ENCODE measurements at places on chromosomes 1 and 21.

DNA sequence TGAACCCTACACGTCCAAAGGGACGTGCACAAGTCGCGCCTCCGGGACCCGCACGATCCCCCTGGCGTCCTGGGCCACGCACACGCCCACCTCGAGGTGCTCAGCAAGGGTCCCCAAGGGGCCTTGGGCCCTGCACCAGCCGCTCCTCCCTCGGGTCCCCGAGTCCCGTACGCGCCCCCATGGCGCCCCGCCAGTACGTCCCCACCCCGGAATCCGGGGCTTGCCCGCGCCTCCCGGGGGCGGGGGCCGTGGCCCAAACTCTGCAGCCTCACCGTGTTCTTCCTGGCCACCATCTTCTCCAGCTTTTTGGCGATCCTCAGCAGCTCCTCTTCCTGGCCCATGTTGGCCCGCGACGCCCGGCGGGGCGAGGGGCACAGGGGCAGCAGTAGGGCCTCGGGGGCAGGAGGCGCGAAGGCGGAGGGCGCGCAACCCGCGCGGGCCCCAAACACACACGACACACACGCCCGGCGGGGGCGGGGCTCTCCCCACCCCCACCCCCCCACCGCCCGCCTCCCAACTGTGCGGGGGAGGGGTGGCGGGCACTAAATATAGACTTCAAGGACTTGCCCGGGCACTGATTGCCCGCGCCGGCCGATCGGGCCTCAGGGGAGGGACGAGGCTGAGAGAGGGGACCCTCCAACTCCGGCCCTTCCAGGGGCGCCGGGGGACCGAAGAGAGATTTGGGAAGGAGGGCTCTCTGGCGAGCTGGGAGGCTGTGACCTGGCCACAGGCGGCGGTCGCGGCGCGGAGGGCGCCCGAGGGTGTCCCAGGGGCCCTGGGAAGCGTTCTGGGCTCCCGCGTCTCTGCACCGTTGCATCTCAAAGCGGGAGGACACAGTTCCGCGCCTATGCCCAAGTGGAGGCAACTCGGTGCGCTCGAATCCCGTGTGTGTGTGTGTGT lies at the start of gene TCEA3:
TCEA3 (minus strand) TSS at position 456 of the 900 bp plus-strand sequence; CDS start at position 341, 115 bp downstream.
- peak; percentile 60 for DNase-seq

DNA sequence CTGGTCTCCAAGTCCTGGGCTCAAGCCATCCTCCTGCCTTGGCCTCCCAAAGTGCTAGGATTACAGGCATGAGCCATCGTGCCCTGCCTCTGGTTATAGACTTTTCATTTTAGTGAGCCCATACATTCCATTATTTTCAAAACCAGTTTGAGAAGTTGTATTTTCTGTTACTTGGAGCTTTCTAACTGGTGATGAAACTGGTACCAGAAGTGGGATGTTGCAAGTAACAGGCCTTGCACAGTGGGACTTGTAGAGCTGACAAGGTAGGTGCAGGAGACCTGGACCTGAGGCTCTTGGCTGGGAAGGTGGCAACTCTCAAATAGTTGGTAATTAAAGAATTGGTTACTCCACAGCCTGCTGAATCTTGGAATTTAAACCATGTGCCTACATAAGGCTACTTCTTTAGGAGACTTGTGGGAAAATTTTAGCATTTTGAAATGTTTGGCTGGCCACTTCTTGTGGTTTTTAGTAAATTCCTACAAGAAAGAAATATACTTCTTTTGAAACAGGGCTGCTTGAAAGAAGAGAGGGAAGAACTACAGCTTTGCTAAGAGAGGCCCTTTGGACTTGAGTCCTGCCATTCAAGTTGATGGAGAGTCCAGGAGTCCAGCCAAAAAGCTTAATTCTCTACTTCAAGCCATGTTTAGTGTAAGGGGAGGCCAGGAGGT lies 9.8 kb upstream of the ALPL start:
- DNase-seq, result no peak

DNA sequence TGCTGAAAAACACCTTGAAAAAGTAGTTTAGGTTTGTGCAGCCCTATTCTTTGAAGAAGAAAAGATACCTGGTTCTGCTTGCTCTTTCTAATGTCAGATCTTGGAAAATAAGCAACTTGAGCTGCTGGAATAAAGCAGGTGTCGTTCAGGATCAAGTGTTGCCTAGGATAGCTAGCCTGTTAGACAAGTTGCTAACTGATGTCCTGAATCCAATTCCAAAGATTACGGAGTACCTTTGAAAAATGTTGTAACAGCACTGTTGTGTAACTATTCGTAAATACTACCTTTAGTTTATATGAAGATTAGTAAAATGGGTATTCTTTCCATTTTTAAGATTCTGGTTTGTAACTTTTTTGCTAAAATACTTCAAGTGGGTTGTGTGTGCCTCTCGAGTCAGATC lies 151.5 kb downstream of the CLEC20A start:
- no peak for DNase-seq

GRCh38 chr1:30747033-30748008 lies 10.3 kb downstream of the LAPTM5 start:
- DNase-seq, result no peak

GRCh38 chr1:29801003-29801402 lies 564.7 kb downstream of the PTPRU start:
- no peak for DNase-seq

DNA sequence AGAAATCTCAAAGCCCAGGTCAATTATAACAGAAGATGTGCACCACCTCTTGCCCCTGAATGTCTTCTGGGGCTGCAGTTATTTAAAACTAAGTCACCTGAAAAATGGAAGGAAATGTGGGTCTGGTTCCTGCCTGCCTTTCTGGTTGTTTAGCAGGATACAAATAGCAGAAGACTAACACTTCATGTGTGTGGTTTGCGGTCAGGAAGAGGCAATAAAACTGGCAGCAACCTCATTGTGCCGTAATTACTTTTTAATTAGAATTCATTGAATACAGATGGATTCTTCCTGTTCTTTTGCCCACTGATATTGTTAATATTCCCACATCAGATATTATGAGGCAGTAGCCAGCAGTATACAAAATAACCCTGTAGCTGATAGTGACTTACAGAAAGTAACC lies 345.7 kb downstream of the ZNF326 start:
- no peak for DNase-seq

DNA sequence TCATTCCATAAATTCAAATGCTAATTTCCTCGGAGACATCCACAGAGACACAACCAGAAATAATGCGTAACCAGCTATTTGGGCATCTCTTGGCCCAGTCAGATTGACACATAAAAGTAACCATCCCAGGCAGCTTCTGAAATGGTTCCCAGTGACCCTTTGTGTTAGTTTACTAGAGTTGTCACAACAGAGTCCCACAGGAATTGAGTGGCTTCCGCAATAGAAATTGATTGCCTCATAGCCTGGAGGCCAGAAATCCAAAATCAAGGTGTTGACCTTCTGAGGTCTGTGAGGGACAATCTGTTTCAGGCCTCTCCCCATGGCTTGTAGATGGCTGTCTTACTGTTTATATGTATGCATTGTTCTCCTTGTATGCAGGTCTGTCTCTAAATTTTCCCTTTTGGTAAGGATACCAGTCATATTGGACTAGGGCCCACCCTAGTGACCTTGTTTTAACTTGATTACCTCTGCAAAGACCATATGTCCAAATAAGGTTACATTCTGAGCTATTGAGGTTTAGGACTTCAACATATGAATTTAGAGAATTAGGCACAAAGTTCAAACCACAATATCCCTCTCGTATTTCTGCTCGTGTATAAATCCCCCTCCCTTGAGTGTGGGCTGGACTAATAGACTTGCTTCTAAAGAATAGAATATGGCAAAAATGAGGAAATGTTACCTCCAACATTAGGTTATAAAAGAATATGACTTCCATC lies 78.2 kb upstream of the FGGY start:
- DNase-seq, result no peak

GRCh38 chr1:74419611-74420010 lies 92.8 kb downstream of the LRRC53 start:
- DNase-seq, result peak; percentile 11

DNA sequence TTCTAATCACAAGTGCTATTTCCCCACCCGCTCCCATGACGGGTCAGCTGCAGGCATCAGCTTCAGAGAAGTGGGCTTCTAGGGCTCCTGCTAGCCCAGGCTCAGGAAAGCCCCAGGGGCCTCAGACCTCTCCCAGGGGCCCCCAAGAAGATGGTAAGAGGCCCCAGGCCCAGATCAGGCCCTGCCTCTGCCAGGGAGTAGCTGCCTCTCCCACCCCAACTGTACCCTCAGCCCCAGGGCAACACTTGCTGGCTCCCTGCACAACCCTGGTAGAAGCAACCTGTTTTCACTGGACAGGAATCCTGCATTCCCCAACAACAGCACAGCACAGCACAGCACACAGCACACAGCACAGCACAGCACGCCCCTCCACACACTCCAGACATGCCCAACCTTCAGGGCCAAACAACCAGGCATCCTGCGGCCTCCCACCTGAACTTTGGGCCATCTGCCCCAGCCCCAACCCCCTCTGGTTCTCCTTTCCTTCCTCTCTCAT lies 6.5 kb downstream of the BLACAT1 start:
- DNase-seq, result no peak

GRCh38 chr21:38669186-38669585 lies 136.5 kb upstream of the ETS2 start:
- DNase-seq, result no peak

DNA sequence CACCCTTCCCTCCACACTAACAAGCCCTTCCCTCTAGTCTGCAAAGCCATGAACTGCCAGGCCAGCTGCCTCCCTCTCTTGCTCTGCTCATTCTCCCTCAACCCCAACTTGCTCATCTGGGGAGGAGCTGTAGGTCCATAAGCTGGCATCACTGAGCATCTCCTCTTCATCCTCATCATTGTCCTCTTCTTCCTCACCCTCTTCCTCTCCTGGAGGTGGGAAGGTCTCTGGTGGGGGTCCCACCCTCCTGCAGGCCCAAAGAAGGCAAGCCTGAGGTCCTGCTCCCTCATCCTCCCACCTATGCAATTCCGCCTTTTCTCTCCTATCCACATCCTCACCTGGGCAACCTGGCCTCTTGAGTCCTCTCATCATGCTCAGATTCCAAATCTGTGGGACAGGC lies 2.7 kb downstream of the ZNF692 start:
- DNase-seq, result no peak

DNA sequence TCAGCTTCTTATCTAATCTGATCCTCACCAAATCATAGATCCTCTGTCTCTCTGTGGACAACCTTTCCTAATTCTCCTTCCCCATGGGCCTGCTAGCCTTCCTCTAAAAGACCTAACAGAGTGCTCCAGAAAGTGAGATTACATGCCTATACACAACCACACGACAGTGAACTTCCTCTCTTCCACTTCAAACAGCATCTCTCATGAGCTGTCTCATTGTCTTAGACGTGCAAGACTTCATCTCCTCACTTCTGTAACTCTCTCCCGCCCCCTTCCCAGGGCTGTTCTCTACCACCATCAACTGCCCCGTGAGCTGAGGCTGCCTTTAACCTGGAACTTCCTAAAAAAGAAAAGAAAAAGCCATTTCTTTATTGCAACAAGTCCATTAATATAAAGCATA lies 14.1 kb upstream of the A3GALT2 start:
- DNase-seq, result peak; percentile 40

Data from umbilical cord (tissue), 2 donors.